Activated naive CD4-positive, alpha-beta T cell treated with anti-CD3 and anti-CD28 coated beads, Interleukin-2, amount 10 ng/mL, durations not matched to agents 7 days and 5 days (primary cell): ENCODE measurements at places on chromosomes 13 and 19.

DNA sequence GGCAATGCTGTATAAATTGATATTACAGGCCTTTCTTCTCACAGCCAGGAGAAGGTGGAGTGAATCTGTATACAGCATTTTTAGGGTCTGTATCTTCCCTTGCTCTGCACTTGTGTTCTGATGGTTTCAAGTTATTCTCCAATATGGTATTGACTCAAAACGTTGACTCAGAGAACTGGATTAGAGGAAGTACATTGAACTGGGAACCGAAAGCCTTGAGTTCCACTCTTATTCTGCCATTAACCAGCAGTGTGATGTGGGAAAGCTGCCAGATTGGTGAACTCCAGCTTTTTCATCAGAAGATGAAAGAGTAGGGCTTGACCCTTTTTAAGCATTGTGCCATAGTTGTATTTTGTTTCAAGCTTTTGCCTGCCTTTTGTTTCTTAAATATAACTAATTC is 167.7 kb downstream of the SPRY2 start:
- DNase-seq: no peak

DNA sequence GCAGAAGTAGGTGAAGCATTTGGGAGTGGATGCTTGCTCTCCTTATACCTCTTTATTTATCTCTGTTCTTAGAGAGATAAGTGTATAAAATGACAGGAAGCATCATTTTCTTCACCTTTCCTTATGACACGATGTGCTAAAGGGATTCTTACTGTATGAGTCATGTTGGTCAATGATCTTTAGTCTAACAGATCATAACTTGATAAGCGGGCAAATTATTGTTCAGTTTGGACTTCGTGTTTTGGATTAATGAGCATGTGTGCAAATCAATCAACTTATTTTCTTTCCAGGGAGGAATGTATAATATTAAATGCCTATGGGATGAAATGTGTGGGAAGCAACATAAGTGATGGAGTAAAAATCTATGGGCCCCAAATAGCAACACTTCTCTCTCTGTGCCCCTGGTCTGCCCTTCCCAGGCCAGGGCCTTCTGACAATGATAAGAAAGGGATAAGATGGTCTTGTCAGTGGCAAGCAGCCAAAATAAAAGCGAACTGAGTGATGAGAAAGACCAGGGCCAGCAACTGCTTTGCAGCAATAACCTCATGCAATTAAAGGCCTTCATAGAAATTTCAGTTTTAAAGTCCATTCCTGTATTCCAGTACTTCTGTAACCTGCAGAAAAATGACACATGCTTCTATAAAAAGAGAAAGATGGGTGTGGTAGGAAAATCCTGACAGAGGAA is 61.4 kb downstream of the SLC10A2 start:
- no peak for DNase-seq

GRCh38 chr19:34314437-34315313 is 50.3 kb upstream of the GPI start:
- DNase-seq: no peak

GRCh38 chr13:31684466-31684865 is 54.9 kb upstream of the RXFP2 start:
- DNase-seq: no peak

DNA sequence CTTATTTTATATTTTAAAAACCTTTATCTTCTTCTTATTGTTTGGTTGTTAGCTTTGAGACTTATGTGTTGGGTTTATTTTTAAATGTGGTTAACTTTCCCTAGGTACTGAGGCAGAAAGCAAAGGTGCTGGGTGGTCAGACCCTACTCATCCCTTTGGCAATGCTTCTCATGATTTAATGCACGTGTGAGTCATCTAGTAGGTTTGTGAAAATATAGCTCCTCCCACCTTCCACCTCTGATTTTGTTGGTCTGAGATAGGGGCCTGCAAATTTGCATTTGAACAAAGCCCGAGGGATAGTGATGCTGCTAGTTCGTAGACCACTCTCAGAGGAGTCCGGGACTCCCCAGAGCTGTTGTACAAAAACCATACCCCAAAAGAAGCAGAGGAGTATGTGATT is 771.3 kb upstream of the ARGLU1 start:
- DNase-seq: no peak

DNA sequence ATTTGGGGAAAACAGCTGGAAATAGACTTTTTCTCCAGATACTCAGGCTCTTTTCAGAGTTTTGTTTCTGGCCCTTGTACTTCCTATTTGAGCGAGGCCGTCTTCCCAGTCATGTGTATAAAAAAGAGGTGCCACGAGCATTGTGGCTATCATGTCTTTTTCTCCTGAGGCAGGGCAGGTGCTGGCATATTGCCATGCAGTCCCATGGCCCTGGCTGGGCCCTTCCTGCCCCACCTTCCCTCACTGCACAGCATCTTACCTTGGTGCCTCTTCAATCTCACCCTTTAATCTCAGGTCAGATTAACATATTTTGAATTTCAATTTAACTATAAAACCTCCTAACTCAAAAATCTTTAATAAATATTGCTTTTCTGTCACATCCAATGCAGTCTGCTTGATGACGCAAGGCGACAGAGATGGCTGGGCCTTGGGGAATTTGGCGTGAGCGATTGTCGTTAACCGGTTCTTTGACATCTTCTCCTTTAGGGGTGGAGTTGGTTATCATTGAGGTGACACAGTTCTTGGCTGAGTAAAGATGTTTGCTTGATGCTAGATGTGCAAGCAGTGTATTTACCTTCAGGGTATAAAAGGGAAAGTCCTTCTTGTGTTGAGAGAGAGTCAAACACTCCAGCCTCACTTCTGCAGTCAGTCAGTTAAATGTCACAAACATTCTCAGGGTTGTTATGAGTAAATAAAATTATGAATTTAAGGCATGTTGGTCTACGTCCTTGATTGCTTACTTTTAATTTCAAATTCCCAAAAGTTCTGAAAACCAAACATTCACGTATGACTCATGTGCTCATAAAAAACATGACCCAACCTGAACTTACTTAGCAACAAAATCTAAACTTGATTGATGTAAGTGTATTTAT is 289.9 kb downstream of the MYO16 start:
- DNase-seq: no peak

DNA sequence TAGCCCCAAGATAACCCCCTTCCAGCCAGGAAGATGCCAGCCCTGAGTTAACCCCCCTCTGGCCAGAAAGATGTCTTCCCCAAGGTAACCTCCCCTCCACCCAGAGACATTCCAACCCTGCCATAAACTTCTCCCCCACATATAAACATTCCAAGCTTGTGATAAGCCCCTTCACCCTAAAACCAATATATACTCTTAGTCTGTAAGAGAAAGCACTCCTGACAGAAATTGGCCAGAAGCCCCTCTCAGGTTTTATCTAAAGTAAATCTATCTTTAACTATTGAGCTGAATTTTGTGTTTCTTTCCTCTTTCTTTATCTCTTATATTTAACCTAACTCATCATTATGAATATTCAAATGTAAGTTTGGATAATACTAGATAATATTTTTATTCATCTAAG is 1775.8 kb upstream of the MIR17HG start:
- DNase-seq: no peak

DNA sequence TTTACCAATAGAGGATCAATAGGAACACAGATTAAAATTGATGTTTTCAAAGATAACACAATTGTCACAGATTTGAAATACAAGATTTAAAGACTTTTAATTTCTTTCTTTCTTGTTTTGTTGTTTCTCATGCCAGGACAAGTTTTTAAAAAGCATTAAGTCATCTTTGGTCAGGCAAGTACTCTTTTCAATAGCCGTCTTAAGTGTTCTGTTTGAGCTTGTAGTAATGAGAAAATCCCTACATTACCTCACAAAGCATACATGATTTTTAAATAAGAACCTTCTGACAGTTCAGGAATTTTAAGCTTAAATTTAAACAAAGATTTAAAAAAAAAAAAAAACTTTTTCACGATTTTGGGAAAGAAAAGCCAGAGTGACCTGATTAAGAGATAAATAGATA is 216.3 kb upstream of the PRR20A start:
- no peak for DNase-seq

GRCh38 chr19:14632286-14632685 is 42.4 kb downstream of the ADGRE3 start:
- no peak for DNase-seq

DNA sequence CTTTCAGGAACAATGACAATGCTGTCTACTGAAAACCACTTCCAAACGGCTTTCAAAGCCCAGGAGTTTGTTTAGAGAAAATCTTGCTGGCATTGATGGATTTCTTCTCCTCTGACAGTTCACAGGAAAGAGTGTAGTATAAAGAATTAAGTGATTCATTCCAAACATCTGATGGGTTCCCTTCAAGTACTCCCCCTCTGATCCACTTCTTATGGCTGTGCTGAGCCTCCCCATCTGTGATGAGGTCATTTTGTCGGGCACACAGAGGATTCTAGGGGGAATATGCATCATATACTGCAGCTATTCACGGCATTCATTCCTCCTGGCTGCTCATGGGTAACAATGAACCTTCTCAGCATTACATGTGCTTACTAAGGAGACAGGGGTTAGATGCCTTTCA is 107.9 kb downstream of the RGCC start:
- DNase-seq: no peak

GRCh38 chr13:81051873-81052272 is 710.9 kb upstream of the SPRY2 start:
- no peak for DNase-seq

- no peak for DNase-seq
These were observed 792.5 kb downstream of the DIAPH3 start for GRCh38 chr13:59371229-59371628.
